ENCODE measurements at places on chromosomes 12 and 14.

GRCh38 chr14:25050269-25051150, 563 bp upstream of the STXBP6 start:
- no peak for DNase-seq

DNA sequence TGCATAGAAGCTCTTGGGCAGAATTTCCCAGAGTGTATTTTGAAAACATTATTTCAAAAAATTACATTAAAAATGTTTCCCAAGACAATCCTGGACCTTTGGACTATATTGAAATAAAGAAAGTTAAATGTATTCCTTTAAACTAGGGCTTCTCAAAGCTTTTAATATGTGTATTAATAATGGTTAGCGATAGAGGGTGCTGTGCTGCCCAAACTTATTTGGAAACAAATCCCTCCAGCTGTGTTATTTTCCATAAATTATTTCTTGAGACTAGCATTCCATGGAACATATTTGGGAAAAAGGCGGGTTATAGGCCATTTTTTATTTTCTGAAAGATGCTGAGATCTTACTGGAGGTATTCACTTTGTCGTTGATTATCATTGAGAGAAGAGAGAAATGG, 397.8 kb upstream of the MIS18BP1 start:
- DNase-seq: no peak

DNA sequence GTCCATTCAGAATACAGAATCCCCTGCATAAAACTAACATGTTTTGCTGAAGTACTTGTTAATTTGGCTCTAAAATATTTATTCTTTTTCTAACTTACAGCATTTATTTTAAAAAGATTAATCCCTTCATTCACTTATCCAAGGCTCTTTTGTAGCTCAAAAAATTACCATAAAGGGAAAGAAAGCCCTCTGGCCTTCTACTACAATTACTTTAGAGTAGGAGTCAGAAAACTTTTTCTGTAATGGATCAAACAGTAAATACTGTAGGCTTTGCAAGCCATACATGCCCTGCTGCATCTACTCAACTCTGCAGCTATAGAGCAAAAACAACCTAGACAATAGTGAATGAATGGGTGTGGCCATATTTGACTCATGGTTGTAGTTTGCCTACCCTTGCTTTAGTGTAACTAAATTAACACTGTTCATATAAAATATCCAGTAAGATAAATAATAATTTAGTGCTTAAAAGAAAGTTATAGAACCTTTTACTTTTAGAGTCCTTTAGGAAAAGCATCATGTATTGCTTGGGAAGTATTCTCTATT, 74.2 kb upstream of the ZFP36L1 start:
- DNase-seq: no peak

- no peak for DNase-seq
Observed at GRCh38 chr12:96223411-96224218, 29.4 kb downstream of the ELK3 start.

GRCh38 chr12:82625523-82625922, 61.2 kb upstream of the TMTC2 start:
- no peak for DNase-seq

GRCh38 chr12:45209784-45210183, 6.1 kb upstream of the ANO6 start:
- DNase-seq: no peak

GRCh38 chr14:93759719-93760307, 28.5 kb downstream of the PRIMA1 start:
- no peak for DNase-seq

DNA sequence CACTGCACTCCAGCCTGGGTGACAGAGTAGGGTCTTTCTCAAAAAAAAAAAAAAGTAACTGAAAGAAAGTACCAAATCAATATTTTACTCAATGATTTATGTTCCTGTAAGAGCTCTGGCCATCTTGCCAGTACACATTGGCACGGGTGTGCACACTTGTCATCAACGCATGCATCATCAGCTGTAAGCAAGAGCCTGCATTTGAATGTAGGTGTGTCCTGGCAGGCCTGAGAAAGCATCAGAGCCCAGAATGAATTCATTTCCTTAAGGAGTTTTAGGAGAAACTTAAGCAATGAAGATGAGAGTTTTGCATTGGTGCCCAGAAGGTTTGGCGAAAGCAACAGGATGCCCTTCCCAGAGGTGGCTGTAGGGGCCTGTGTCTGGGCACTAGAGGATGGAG, 88.5 kb upstream of the FZD10 start:
- DNase-seq: no peak

- DNase-seq: no peak
Observed at GRCh38 chr12:26918321-26919215, 19.2 kb downstream of the INTS13 start.

GRCh38 chr12:81245907-81246570, 168.2 kb downstream of the ACSS3 start:
- no peak for DNase-seq

GRCh38 chr14:36070031-36070719, 106.3 kb downstream of the PTCSC3 start:
- DNase-seq: peak; percentile 15

- DNase-seq: no peak
Observed at GRCh38 chr12:103879878-103880277, 38.8 kb upstream of the NT5DC3 start.

GRCh38 chr12:84889818-84890217, 22.8 kb downstream of the SLC6A15 start:
- no peak for DNase-seq

- DNase-seq: no peak
Observed at GRCh38 chr14:100602621-100603230, 15.5 kb upstream of the BEGAIN start.

- no peak for DNase-seq
Observed at GRCh38 chr12:53170876-53171724, 9.4 kb upstream of the ZNF740 start.

All from activated T-cell treated with anti-CD3 and anti-CD28 coated beads for 24 hours (primary cell).